Esophagus squamous epithelium (tissue), 5 donors: ENCODE measurements at places on chromosomes 12 and 14. TPM values are rescaled to one million over a fixed set of nuclear protein-coding genes. Genes with fewer than 3 reads are reported as not detected.

The NDRG2 gene
- 209 TPM for total RNA-seq

The RFLNA gene
- 0.45 TPM for total RNA-seq

The FBRSL1 gene
- 33.5 TPM for total RNA-seq

The SPSB2 gene
- total RNA-seq = 6.1 TPM

The RIMBP2 gene
- 0.22 TPM for total RNA-seq

The MED13L gene
- total RNA-seq = 52.2 TPM

The ADAM21 gene
- total RNA-seq = not detected

The PRPF39 gene
- 16.6 TPM for total RNA-seq

The RFX4 gene
- total RNA-seq = not detected

The MYRFL gene
- not detected for total RNA-seq

The GLIPR1L2 gene
- 0.19 TPM for total RNA-seq

The CD69 gene
- 0.99 TPM for total RNA-seq

The ALDH1L2 gene
- 0.57 TPM for total RNA-seq

The TMEM52B gene
- not detected for total RNA-seq
